Stimulated activated CD8-positive, alpha-beta memory T cell treated with anti-CD3 and anti-CD28 coated beads, Interleukin-4, amount 100 ng/mL, for 1 hour (primary cell): ENCODE measurements at places on chromosomes 1 and 21.

- peak; percentile 39 for DNase-seq
Measured at GRCh38 chr1:202184750-202185460, 8.7 kb upstream of the LGR6 start.

- no peak for DNase-seq
Measured at GRCh38 chr1:16117369-16117768, 38.5 kb downstream of the EPHA2 start.

- DNase-seq: no peak
Measured at GRCh38 chr1:109531380-109531779, 8.3 kb upstream of the GPR61 start.

- DNase-seq: no peak
Measured at GRCh38 chr1:84995484-84996334, 1.2 kb downstream of the MCOLN2 start.

DNA sequence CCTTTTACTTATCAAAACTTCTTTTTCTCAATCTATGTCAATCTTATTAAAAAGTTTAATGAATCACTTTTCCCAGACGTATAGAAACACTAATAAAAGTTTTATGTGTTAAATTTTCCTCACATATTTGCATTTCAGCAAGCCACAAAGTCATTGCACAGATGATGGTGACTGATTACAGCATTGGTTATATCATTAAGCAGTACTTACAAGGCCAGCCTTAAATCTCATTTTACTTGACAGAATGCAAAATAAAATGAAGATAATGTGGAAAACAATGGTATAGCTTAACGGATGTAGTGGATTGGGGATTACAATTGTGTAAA, 39.5 kb downstream of the TMEM200B start:
- no peak for DNase-seq

- DNase-seq: no peak
Measured at GRCh38 chr1:232012773-232013386, 386.3 kb downstream of the DISC1 start.

DNA sequence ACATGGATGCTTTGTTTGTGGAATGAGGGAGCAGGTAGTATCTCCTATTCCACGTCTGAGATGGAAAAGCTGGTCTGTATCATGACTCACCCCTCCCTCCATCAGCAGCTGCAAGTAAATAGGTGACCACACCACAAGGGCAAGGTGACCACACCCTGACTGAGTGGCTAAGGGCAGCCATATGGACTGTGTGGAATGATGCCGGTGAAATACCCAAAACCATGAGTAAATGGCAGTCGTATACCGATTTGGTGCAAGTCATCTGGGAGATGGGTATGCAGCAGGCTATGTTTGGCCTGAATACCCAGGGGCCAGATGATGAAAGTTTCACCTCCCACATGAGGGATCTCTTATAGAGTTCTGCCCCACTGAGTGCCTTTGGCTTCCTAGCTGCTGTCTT, 15.8 kb upstream of the UBE2U start:
- DNase-seq: no peak

DNA sequence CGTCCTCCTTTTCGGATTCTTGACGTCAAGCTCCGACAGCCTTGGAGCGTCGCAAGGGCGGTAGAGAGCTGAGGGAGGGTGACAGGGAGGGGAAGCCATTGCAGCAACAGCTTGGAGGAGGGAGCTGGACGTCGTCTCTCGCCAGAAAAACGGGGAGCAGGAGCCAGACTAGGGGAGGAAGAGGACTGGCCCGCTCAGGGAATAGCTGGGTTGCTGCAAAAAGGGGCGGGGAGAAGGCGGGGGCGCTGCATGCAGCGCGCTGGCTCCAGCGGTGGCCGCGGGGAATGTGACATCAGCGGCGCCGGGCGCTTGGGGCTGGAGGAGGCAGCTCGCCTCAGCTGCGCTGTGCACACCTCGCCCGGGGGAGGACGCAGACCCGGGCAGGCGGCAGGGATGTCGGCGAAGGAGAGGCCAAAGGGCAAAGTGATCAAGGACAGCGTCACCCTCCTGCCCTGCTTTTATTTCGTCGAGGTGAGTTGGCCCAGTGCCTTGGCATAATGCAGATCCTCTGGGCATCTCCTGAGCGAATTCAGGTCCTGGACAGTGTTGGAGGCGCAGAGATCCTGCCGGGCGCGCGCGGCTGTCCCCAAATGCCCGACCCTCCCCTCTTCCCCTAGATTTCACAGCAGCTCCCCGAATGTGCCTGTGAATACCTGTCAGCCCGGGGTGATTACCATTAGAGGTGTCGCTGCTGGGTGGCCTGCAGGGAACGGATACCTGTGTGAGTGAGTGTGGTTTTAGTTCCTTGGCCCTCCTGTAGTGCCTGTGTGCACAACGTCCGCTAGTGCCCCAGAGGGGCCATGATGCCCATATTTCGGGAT, at the start of gene PLPPR4:
PLPPR4 (plus strand) TSS at position 292 of the 821 bp plus-strand sequence; CDS start at position 394, 102 bp downstream.
- DNase-seq: no peak

- DNase-seq: no peak
Measured at GRCh38 chr1:183370399-183371058, 47.7 kb downstream of the NMNAT2 start.

GRCh38 chr1:22257290-22258275, 114.7 kb upstream of the WNT4 start:
- no peak for DNase-seq

DNA sequence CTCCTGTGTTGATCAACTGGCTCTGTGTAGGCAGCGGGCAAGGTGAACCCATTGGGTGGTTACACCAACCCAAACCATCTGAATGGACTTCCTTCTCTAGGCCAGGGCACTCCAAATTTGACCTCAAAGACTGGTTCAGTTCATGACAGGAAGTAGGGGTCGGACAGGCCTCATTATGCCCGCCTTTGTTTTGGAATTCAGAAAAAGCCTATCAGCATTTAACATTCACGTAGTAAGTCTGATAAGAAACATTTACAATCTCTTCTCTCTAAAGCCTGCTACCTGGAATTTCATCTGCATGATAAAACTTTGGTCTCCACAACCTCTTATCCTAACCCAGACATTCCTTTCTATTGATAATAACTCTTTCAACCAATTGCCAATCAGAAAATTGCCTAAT, 97.1 kb upstream of the ETV3 start:
- DNase-seq: no peak

DNA sequence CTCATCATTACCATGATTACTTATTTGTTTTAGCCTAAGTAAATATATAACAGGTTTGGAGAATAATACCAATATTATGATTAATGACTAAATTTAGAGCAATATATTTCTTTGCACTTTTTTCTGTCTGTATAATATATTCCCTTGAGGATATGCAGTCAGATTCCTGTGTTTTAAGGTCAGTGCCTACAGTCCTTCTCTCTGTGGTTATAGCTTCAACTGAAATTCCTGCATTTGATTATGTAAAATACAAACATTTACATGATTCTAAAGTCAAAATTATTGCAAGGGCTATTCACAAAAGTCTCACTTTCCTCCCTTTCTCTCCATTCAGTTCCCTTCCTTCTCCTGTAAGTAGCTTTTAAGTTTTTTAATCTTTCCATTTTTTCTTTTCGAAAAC, 142.9 kb upstream of the COL6A1 start:
- DNase-seq: no peak

GRCh38 chr1:84000196-84000885, 1.4 kb upstream of the TTLL7 start:
- no peak for DNase-seq

- no peak for DNase-seq
Measured at GRCh38 chr1:40381268-40382107, 8.0 kb downstream of the SMAP2 start.

DNA sequence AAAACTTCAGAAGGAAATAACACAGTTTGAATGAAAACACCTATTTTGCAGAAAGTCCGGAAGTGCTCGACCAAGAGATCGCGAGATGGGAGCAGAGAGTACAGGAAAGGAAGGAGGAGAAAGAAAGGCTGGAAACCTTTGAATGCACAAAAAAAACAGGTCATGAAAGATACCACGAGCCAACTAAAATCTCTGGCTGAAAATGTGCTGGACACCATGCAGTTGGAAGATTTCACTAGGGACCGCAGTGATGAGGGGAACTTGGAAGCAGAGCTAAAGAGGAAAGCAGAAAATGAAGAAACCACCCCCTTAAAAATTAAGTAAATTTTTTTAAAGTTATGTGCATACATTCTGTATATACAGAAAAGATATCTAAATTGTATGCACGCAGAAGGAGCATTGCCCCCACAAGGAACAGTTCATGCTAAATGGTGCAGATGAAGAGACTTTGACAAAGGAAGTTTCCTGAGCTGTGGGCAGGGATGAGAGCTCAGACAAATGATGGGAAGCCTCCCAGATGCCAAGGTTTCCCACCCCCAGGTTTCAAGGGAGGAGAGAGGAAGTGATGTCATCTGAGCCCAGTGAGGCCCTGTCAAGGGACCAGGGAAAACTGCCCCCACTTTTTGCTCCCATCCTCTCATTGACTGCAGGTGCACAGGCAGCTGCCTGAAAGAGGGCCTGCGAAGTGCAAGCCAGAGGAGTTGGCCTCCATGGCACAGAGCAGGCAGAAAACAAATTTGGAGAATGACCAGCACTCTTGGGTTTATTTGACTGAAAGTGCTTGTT, 52.5 kb downstream of the ETS2 start:
- DNase-seq: no peak

GRCh38 chr1:6409053-6409452, 10.7 kb downstream of the HES2 start:
- DNase-seq: no peak

DNA sequence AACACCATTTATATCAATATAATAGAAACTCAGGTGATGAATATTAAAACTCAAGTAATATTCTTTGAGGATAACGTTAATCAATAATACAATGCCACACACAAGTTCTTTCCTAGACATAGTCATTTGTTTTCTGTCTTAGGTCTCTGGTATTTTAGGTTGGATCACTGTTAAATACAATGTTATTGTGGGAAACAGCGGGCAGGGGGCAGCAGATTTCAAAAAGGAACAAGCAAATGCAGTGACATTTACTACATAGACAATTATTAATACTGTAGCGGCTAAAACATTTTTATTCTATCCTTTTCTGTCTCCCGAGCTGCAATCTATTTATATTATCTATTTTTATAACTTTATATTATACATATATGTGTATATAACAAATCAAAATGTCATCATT, 186.4 kb upstream of the ZNHIT6 start:
- DNase-seq: no peak

DNA sequence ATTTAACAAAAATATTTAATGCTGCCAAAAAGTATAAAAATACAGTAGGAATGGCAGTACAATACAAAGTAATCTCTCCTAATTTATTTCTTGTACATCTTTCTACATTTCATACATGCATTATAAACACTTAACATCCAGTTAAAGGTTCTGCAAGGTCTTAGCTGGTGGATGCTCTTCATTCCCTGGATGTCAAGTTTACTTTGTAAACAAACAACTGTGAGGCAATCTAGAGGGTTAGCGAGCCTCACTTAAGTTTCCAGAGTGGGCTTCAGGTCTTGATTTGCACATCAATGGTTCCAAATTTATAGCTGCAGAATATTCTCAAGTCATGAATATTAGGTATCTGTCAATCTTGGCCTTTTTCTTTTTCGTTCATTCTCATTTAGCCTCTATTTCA, 21.3 kb downstream of the RALGPS2 start:
- no peak for DNase-seq

DNA sequence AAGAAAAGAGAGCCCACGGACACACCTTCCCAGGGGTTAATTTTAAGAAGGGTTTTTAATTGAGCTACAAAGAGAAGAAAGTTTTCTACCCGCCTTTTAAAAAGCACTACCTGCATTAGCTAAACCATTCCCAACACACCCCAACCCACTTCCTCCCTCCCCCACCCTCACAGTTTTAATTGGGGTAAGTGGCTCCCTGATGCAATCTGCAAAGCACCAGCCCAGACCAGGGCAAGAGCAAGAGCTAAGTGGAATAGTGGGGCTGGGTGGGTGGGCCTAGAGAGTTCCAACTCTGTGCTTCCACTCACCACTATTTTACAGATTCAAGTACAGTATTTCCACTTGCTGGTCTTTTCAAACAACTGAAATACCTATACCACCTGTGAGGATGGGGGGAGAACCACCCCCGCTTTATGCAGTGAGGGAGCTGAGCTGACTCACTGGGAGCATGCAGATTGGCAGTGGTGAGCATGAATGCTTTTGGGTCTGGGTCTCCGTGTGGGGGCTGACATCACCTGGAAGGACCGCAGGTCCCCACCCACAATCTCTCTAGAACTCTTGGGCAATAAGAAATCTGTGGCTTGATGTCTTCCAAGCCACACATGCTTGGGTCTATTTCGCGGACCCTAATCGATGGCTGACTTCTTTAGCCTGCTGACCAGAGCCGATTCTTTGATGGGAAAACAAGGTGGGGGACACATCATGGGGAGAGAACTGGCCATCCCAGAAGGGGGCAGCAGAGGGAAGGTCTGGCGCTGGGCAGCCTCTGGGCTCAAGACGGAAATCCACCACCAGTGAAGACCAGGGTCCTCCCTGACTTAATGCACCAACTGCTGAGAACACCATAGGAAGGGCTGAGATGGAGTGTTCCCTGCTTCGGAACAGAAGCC, 95.5 kb downstream of the SSBP3 start:
- no peak for DNase-seq

- no peak for DNase-seq
Measured at GRCh38 chr1:230249695-230250480, 176.2 kb downstream of the PGBD5 start.

- DNase-seq: no peak
Measured at GRCh38 chr1:154744352-154745035, 125.6 kb downstream of the KCNN3 start.

GRCh38 chr21:33587792-33588484, 546 bp downstream of the DONSON start:
- DNase-seq: no peak

DNA sequence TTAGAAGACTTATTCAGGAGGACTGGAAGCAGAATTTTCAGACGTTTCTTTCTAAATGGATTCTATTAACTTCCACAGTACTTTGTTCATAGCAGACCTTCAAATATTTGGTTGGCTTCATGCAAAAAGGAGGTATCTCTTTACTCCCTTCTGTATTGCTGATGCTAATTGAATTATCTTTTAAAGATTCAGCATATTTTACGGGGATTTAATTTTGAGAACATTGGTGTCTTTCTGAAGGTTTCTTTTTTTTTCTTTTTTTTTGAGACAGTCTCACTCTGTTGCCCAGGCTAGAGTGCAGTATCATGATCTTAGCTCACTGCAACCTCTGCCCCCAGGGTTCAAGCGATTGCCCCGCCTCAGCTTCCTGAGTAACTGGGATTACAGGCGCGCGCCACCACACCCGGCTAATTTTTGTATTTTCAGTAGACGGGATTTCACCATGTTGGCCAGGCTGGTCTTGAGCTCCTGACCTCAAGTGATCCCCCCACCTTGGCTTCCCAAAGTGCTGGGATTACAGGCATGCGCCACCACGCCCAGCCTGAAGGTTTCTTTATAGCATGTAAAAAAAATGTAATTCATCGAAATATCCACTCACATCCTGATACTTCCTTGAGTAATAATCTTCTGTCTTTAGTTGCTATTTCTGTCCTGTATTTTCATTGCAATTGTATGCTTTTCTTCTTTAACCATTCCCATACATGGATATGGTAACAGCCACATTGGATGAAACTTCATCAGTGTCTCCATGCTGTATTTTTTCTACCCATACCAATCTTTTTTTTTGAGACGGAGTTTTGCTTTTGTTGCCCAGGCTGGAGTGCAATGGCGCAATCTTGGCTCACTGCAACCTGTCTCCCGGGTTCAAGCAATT, 14.5 kb downstream of the CNST start:
- no peak for DNase-seq

GRCh38 chr1:182484067-182484466, 34.1 kb downstream of the RGSL1 start:
- no peak for DNase-seq

GRCh38 chr1:101217148-101217547, 19.7 kb upstream of the S1PR1 start:
- no peak for DNase-seq
